ENCODE measurements at places on chromosomes 1 and 21.

DNA sequence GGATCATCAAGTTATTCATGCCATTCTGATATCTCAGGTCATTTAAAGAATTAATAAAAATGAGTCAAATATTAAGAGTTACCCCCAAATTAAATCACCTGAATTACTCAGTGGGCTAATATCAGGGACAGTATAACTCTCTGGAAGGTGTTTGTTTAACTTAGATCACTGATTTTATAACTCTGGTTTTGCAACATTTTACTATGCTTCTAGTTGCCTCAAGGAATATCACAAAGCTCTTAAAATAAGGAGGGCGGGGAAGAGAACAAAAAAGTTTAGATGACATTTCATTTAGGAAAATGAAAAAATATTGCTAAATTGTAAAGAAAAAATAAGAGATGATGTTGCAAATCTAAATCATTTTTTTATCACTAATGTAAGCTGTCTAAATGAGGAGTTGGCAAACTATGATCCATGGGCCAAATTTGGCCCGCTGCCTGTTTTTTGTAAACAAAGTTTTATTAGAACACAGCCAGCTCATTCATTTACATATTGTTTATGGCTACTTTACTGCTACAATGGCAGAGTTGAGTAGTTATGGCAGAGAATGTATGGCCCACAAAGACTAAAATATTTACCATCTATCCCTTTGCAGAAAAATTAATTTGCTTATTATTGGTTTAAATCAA lies 31.9 kb upstream of the SLC19A2 start:
- DNase-seq, result peak; percentile 22

DNA sequence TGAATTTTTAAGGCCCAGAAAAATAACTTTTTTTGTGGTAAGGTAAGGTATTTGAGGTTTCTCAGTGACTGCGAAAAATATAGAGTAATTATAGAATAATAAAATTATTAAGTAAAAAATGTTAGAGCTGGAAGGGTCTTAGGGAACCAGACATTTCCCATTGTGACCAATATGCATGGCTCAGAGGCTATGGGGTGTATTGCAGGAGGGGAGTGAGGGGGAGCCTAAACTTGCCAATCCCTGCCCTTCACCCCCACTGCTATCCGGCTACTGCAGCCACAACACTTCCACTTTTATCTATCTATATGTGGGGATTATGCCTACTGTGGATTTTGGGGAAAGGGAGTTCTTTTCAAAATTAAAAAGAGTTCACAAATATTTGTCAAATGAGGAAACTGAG lies 7.6 kb upstream of the GADD45A start:
- DNase-seq, result no peak

- no peak for DNase-seq
Measured at GRCh38 chr1:109170035-109170764, 43.5 kb upstream of the SARS1 start.

DNA sequence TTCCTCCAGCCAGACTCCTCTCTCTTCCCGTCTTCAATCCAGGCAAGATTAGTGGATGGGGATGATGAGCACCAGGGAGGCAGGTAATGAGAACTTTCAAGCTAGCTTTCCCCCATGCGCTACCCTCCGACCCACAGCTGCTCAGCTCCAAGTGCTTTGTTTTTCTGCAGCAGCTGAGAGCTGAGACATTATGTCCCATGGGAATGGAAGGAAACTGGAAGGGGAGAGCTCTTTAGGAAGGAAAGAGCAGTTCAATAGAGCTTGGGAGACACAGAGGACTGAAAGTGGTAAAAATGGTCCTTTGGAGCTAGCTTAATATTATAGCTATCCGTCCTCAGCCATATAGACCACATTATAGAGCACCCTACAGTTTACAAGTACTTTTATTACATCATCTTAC lies 39.8 kb downstream of the RAB3B start:
- DNase-seq, result no peak

GRCh38 chr1:172040466-172040865 lies 199.2 kb downstream of the DNM3 start:
- no peak for DNase-seq

DNA sequence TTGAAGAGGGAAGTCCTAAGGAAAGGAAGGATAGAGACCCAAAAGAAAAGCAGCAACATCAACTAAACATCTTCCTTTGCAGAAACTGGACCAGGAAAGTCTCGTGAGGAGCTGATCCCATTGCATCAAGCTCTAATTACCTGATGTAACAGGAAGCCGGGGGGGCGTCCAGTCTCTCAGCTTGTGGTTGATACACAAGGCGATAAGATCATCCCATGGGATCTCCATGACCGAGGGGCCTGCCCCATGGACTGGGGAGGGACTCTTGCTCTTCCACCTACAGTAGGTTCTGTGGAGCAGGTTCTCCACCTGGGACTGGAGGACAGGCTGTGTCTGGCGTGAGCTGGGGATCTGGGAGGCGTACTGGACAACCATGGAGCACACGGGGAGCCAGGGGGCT lies 14.8 kb upstream of the LSS start:
- no peak for DNase-seq

DNA sequence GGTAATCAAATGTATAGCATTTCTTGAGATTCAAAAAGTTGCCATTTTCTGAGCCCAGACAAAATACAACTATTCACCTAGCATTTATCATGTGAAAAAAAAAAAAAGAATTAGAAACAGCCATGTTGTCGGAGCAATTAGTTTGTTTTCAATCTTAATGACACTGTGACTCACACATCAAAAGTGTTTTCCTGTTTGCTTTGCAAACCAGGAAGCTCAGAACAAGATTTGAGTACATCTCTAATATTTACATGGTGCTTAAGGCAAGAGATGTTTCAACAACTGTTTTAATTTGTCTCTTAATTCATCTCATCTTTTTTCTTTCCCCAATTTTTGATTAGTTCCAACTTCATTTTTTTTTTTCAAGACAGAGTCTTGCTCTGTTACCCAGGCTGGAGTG lies 62.5 kb upstream of the CAPZB start:
- DNase-seq, result no peak

GRCh38 chr1:159775716-159776115 lies 5.0 kb upstream of the DUSP23 start:
- no peak for DNase-seq

GRCh38 chr21:24823247-24823646 lies 784.0 kb downstream of the MRPL39 start:
- no peak for DNase-seq

DNA sequence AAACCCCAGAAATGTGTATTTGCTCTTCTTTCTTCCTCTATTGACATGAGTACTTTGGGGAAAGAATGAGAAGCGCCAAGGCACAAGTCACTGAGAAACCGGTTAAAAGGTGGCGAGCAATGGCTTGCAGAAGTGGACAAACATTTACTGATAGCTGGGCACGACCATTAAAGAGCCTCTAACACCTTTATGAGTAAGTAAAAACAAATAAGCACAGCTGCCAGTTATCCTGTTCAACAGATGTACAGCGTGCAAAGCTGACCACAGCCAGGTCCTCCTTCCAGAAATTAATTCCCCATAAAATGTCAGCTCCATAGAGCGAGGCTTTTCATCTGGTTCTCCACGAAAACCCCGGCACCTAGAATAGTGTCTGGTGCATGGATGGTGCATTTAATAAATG lies 72.7 kb downstream of the CAPZB start:
- no peak for DNase-seq

DNA sequence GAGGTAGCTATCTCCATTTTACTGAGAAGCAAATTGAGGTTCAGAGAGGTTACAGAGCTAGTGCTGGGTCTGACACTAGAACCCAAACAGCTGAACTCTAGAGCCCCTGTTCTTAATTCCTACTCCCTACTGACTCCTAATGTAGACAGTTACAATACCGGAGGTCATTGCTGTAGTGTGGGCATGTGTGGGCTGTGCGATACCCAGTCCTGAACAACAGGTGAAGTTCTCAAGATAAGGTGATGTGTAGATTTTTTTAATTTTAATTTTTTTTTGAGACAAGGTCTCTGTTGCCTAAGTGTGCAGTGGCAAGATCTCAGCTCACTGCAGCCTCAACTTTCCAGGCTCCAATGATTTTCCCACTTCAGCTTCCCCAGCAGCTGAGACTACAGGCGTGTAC lies 1.6 kb upstream of the RHOC start:
- no peak for DNase-seq

GRCh38 chr1:243483071-243483771 lies 227.4 kb downstream of the SDCCAG8 start:
- DNase-seq, result no peak

DNA sequence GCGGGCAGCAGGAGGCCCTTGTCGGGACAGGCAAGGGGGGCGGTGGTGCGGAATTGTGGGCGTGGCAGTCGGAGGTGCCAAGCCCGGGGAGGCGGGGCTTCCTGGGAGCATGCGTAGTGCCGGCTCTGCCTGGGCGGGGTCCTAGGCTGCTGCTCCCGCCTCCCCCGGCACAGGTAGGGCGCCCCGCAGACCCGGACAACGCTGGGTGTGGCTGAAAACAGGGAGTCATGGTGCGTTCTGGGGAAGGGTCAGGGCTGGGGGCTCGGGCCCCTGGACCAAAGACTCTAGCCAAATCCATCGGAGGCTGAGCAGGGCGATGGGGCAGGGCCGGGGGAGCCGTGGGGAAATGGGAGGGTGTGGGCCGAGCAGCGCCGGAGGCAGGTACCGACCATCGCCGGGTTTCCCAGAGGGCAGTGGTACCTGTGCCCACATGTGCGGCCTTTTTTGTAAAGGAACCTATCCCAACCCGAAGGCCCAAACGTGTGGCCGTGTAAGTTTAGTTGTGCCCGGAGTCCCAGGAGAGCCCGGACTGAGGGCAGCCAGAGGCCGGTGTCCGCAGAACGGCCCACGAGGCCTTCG lies 231.9 kb downstream of the SDCCAG8 start:
- no peak for DNase-seq

DNA sequence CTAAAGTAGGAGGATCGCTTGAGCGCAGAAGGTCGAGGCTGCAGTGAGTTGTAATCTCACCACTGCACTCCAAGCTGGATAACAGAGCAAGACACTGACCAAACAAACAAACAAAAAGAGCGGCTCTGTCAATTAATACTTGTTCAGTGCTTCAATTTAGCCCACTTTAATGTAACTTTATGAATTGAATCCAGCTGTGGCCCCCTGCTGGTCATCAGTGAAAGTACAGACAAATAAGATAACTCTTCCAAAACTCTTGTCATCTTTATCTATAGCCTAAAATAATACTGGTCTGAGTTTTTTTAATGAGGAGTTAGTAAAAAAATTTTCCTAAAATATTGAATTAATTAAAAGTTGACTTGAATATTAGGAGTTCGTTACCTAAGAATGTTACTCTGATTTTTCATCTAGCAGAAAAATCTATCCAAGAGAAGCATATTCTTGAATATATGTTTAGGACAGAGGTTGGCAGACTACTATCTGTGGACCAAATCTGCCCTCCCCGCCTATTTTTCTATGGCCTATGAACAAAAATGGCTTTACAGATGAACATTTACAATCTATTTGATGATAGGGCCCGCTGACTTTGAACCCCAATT lies 26.1 kb downstream of the ATP5PF start:
- DNase-seq, result peak; percentile 21

- peak; percentile 34 for DNase-seq
Measured at GRCh38 chr21:39721885-39722284, 23.1 kb upstream of the IGSF5 start.

GRCh38 chr1:206575165-206575893 lies 36.9 kb downstream of the EIF2D start:
- peak; percentile 49 for DNase-seq

DNA sequence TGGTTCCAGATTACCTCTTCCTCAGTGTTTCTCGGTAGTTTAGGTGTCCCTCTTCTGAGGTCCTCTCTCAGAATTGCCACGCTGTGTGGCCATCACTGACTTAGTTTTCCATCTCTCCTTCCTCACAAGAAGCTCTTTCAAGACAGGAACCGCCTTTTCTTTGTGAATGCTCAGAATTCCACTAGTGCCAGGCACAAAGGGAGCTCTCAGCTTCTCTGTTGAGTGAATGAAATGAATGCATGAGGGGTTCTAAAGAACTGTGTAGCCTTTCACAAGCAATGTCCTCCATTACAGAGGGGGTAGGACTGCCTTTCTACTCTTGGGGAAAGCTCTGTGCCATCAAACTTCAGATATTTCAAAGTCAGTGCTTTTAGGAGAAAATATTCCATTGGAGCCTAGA lies 546.8 kb downstream of the RWDD3 start:
- no peak for DNase-seq

GRCh38 chr1:150578272-150579109 lies 919 bp downstream of the MCL1 start:
- peak; percentile 54 for DNase-seq

- no peak for DNase-seq
Measured at GRCh38 chr1:89739013-89739843, 81.6 kb upstream of the LRRC8D start.

DNA sequence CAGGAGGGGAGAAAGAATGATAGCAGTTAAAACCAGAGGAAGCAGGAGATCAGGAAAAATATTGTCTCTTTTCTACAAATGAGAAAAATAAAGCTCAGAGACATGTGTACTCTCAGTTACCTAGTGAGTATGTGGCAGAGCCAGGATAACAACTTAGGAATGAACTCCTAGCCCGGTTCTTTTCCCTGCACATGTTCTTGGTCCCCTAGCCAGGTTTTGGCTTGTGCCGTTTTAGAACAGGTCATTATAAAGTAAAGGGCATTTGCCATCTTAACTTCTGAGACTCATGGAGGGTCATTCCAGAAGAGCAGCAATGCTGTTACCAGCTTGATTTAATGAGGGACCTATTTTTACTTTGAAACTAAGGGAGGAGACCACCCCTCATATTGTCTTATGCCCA lies 48.1 kb upstream of the DAB1 start:
- no peak for DNase-seq

DNA sequence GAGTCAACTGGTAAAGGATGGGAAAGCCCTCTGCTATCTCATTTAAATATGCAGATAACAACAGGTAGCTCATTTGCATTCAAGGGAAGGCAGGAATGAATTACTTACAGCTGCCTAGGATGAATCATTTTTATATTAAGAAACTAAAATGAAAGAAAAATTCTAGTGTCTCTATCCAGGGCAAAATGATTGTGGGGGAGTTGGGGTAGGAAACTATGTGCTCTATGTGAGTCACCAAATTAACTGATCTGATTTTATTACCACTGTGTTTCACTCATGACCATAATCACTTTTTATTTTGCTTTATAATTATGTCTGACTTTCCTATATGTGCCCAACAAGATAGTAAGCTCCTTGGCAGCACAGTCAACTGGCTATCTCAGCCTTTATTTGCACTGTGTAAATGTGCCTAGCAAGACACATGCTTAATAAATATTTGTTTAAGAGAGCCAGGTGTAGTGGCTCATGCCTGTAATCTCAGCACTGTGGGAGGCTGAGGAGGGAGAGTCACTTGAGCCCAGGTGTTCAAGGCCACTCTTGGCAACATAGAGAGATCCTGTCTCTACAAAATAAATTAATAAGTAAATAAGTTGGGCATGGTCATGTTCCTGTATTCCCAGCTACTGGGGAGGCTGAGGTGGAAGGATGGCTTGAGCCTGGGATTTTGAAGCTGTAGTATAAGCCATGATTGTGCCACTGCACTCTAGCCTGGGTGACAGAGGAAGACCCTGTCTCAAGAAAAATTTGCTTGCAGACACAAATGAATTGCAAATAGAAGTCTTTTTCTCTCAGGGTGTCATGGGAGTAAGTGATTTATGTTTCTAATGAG lies 84.1 kb downstream of the SPAG17 start:
- no peak for DNase-seq

GRCh38 chr1:234089396-234089795 lies 184.9 kb downstream of the SLC35F3 start:
- DNase-seq, result no peak

Data from transverse colon (tissue), 4 donors.